ENCODE measurements at places on chromosomes 1 and 21. TPM values are rescaled to one million over a fixed set of nuclear protein-coding genes. Genes with fewer than 3 reads are reported as not detected.

Gene LRRC71
- not detected for total RNA-seq

Gene SPATA17
- total RNA-seq = 5.0 TPM

Gene C1orf226
- total RNA-seq = 1.8 TPM

Gene GPR153
- 24.6 TPM for total RNA-seq

Gene RIMKLA
- total RNA-seq = not detected

Gene ANKRD45
- 0.68 TPM for total RNA-seq

Gene SLC45A3
- total RNA-seq = 3.4 TPM

Gene SPRR2B
- not detected for total RNA-seq

Gene SH2D5
- total RNA-seq = 0.26 TPM
